ENCODE measurements at places on chromosomes 5 and 9.
A peak's percentile ranks its signal among the peaks of the same experiment; 100 is the strongest.

- no peak for DNase-seq
These were observed 228.3 kb downstream of the MAST4 start for GRCh38 chr5:66824476-66824875.

DNA sequence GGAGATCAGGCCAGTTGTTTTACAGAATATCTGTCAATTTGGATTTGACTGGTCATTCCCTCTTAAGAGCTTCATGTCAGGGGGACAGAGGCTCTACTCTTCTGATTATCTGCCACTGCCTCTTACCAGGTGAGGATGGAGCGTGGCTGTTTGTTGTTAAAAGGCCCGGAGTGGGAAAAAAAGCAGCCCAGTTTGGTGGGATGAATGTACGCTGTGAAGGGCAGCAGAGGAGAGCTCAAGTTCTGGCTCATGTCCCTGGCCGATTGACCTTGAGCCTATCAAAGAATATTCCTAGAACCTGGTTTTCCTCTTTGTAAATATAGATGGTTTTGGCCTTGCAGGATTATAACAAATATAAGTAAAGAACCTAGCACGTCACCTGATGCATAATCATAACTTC, 16.3 kb upstream of the SHB start:
- no peak for DNase-seq

DNA sequence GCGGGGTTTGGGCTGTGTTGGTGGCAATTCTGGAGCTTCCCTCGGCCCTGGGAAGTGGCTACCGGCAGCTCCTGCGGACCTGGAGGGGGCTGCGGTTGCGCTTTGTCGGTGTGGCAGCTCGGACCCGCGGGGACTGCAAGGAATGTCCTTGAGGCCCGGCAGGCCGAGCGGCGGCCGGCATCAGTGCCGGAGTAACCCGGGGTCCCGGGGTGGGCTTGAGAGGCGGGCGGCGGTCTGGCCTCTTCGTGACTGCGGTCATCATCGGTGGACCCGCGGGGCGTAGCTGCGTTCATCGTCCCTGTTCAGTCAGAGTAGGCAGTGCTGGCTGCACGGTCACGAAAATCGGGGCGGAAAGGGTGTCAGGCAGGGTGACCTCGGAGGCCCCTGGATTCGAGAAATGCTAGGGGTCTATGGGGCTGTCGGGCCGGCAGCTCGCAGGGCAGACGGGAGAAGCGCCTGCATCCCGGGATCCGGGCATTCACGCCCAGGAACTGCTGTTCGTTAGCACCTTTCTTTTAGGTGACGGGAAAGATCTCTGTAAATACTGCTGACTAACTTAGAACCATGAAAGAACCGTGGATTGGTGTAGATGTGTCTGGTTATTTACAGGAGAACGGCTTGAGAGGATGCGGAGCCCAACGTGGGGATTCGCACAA, 474 bp downstream of the HMGCR start:
- peak; percentile 4 for DNase-seq

- no peak for DNase-seq
These were observed 742.8 kb downstream of the NR2F1-AS1 start for GRCh38 chr5:92838253-92838652.

DNA sequence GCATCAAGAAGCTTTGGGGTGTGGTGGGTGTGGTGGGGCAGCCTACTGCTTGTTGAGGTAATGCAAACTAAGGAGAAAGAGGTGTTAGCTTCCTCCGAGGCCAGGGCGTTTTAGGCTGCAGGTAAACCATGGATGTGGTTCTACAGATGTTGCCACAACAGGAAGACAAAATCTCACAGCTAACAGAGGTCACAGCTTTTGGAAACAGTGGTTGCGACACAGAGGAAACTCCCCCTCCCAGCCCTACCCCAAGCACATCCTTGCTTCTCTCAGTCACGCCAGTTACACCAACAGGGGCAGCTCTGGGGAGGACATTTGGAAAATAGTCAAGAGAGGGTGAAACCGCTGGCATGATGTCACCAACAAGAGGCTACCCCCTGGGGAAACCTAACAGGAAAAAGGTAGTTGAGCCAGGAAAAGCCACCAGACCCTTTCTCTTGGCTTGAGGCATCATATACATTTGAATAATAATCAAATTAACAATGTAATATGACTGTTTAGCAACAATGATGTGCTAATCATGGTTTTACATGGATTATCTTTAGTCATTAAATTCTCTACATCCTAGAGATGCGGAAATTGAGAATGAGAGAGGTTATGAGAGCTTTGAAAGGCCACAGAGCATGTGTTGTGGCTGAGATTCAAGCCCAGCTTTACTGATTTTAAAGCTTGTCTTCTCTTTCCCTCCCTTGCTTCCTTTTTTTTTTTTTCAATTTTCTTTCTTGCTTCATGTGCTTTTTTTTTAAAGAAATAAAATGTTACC, 82.2 kb upstream of the IL12B start:
- no peak for DNase-seq

DNA sequence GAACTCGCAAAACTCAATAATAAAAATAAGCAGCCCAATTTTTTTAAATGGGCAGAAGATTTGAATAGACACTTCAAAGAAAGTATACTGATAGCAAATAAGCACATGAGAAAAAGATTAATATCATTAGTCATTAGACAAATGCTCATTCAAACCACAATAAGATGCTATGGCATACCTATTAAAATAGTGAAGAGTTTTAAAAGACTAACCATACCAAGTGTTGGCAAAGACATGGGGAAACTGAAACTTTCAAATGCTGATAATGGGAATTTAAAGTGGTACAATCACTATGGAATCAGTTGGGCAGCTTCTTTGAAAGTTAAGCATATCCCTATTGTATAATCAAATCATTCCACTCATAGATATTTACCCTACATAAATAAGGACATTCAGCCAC, 26.6 kb upstream of the ORM1 start:
- DNase-seq = no peak

DNA sequence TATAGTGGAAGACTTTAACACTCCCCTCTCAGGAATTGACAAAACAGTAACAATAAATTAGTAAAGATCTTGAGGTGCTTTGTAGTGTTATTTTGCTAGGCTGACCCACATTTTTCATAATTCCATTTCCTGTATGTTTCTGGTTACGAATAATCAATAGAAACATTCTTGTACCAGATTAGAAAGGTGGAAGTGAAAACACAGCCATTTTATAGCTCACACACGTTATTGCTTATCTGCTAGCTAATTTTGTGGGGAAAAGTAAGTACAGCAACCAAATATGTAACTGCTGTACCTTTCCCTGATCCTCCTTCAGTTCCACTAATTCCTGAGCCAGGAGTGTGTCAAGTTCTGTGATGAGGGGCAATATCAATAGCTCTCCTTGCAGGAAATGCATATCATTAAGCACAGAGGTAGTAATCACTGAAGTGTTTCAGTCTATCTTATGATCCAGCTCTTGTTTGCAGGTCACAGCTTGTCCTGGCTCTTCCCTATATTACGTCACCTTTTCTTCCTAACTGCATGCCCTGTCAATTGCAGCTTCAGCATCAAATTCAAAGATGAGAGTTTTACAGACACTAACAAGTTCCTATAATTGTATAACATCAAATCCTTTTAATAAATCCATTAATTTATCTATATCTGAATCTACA, 59.4 kb downstream of the MINAR2 start:
- no peak for DNase-seq

DNA sequence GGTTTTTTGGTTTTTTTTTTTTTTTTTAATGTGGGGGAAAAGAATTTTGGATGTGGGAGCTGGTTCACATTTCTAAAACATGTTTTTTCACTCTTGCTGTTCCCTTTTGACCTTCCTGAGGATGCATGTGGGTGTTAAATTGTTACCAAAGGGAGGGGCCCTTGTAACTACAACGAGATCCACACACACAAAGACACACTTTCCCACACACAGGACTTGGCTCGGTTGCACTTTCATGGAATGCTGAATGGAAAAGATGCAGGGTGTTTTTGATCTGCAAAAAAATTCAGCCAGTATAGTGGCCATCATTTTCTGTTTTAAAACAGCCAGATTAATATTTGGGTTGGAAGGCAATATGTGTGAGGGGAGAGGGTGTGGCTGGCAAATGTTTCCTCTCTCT, 576.9 kb downstream of the EBF1 start:
- peak; percentile 81 for DNase-seq

DNA sequence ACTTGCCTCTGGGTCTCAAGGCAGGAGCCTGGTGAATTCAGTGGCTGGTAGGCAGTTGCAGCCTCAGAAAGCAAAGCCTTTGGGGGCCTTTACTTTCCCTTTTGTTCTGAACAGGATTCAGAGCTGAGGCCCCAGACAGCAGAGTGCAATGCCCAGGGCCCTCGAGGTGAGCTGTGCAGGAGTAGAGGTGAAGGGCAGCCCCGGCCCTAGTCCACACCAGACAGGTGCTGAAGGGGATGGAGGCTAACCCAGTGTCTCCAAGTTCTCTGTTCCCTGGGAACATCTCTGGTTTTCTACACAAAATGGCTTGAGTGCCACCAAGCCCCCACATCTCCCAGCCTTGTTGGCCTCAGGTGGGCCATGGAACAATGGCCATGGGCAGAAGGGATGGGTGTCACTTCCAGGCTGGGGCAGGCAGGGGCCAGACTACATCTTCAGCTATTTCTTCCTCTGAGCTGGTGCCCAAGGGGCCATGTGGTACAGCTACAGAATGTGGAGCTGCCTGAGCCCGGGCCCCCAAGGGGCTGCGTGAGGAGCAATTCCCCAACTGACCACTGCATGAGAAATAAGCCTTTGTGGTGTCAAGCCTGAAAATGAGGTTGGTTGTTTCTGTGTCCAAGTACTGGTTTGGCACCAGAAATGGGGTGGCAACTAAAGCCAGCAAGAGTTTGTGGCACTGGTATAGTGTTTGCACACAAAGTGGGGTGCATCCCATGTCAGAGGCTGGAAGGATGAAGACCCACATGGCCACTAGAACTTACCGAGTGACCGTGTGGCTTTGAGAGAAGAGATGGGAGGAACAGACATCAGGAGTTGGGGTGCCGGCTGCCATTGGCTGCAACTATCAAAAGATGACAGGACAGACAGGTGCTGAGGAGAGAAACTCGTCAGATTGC, 57.8 kb downstream of the BARX1 start:
- DNase-seq = no peak

- DNase-seq = peak; percentile 49
These were observed 101.7 kb downstream of the CDH18 start for GRCh38 chr5:19886123-19886917.

GRCh38 chr5:127227881-127228280, 62.7 kb upstream of the MEGF10 start:
- DNase-seq = no peak

DNA sequence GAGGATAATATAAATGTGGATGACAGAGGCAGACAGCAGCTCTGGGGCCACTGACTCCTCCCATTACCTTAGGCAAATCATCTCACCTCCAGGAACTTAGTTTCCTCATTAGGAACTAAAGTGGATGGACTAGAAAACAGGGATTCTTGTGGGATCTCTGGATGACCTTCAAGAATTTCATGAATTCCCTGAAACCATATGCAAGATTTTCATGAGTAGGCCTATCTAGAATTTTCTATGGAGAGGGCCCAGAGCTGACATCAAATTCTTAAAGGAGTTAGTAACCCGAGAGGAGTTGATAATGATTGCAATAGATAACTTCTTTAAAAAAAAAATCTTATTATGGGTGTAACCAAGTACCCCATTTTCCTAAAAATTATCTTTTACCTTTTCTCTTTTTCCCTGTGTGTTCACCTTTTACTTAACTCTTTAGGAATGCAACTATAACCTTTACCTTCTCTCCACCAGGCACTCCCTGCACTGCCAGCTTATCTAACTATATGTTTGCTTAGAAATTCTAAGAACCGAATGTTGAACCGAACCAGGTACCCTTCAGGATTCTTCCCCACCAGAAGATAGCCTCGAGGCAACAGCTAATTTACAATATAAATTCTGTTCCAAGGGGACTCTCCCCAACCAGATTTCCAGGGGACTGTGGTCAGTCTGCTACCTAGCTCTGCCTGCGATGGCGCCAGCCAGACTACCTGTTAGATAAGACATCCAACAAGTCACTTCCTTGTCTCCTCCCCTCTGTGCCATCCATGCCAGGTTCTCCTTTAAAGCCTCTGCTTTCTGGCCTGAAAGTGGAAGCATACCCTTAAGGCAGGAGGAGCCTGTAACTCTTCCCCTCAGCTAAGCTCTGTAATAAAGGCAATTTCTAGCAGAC, 86.0 kb downstream of the GCNT4 start:
- DNase-seq = peak; percentile 63

DNA sequence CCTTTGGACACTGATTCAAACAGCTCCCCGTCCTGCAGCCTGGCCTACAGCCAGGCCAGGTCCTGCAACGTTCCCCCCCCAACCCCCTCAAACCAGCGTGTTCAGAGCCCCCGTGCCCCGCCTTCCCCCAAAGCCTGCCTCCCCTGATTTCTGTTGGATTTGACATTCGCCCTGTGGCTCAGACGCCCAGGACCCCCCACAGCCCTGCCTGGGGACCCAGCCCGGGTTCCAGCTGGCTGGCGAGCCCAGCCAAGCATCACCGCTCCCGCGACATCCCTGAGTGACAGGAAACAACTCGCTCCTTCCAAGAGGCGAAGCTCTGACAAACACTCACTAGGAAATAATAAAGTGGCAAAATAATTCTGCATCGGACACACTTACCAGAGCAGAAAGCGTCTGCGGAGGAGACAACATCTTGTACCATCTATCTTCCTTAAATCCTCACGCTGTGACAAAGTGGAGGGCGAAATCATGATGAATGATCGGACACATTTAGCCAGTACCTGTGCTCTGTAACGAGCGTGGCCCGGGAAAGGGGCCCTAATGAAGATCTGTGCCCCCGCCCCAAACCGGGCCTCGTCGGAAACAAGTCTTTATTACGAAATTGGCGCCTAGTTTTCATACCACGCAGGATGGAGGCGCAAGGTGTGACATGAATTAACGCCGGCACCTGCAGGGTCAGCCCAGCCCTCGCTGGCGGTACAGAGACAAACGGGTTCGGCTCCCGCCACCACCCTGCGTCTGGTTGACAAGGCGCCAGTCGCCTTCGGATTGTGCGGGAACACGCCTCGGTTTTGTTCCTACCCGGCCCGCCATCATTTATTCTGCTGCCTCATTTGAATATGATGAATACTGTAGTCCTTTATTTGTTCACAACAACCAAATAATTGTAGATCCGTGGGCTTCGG, 91.0 kb upstream of the MVB12B start:
- DNase-seq = no peak

DNA sequence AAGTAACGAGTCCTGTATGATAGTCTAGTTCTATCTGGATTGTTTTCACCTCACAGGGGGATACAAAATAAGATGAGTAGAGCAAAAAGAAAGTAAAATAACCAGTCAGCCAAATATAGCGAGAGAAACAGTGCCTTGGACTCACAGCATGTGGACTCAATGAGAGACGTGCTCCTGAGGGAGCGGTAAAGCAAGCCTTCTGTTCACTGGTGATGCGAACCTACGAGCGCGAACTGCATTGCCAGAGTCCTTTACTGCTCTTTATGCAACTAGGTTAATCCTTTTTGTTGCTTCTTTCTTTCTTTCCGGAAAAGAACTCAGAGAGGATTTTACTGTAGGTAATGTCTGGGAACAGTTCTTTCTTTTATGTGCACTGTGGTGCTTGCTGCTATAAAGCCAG, 132.7 kb downstream of the ANXA1 start:
- DNase-seq = no peak

GRCh38 chr9:127561491-127562278, 50.4 kb upstream of the STXBP1 start:
- DNase-seq = peak; percentile 99

All from AG10803 (cell line).